ENCODE measurements at places on chromosomes 11 and 22. TPM values are rescaled to one million over a fixed set of nuclear protein-coding genes. Genes with fewer than 3 reads are reported as not detected.

The OR56A1 gene
- not detected for polyA plus RNA-seq

The NUP98 gene
- polyA plus RNA-seq: 42.0 TPM

The SLC29A2 gene
- polyA plus RNA-seq: 2.1 TPM

The PDE3B gene
- polyA plus RNA-seq: 1.7 TPM

The NAALAD2 gene
- 0.14 TPM for polyA plus RNA-seq

DNA sequence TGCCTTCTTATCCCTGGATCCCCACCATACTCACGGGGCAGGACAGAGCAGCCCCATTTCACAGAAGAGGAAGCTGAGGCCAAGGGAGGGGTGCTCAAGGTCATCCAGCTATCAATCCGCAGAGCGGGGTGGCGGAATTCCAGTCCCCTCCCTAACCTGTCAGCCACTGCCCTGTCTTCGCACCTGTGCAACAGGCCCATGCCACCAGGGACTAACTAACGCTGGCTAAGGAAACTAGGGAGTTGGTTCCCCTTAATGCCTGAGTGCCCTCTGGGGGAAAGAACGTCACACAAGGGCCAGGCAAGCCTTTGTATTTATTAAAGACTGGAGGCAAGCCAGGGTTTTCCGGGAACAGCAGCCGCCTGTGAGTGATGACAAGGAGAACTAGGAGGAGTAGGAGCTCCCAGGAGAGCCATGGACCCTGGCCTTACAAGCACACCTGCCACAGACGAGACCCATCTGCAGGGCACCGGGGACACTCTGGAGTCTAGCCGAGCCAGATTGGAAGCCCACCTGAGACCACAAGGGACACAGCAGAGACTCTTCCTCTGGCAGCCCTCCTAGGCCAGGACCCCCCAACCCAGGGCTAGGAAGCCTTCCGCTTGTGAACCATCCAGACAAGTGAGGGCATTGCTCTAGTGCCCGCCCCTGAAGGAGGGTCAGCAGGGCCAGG is 64.4 kb downstream of the MYH9 start:
- no peak overlapping the region for H3K4me3 ChIP-seq
- no peak overlapping the region for H3K27ac ChIP-seq
- peaks cover 78% of the 10 kb centered on the region for H3K36me3 ChIP-seq
- H3K27me3 ChIP-seq: no peaks in the 10 kb centered on the region
- DNase-seq: no peak

DNA sequence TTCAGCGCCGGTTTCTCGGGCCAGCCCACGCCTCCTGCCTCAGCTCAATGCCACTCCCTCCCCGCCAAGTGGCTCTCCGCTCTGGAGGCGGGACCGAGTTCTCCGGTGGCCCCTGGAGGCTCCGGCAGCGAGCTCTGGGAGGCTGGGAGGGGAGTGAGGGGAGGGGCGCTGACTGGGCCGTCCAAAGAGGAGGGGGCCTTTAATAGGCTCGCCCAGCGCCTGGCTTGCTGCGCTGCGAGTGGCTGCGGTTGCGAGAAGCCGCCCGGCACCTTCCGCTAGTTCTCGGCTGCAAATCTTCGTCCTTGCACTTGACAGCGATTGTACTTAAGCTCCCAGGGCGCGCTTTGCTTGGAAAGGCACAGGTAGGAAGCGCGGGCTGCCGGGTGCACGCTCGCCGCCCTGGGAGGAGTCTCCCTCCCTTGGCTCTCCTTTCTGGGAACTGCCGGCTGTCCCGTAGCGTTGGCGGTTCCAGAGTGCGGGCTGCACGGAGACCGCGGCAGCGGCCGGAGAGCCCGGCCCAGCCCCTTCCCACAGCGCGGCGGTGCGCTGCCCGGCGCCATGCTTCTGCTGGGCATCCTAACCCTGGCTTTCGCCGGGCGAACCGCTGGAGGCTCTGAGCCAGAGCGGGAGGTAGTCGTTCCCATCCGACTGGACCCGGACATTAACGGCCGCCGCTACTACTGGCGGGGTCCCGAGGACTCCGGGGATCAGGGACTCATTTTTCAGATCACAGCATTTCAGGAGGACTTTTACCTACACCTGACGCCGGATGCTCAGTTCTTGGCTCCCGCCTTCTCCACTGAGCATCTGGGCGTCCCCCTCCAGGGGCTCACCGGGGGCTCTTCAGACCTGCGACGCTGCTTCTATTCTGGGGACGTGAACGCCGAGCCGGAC is at the start of gene ADAMTS15:
ADAMTS15 (plus strand) TSS at position 230 of the 894 bp plus-strand sequence; CDS start at position 559, 329 bp downstream.
- H3K27ac ChIP-seq: no peak within 1 kb of the TSS
- peaks cover 6% of the 10 kb centered on the region for H3K27me3 ChIP-seq
- H3K4me1 ChIP-seq: no peaks in the 10 kb centered on the region
- no peak within 1 kb of the TSS for H3K4me3 ChIP-seq
- no peak for DNase-seq

GRCh38 chr11:13966486-13966885 is 4.0 kb downstream of the SPON1 start:
- no peaks in the 10 kb centered on the region for H3K36me3 ChIP-seq
- H3K4me3 ChIP-seq: no peak overlapping the region
- DNase-seq: no peak
- no peak overlapping the region for H3K27ac ChIP-seq

GRCh38 chr22:38222797-38223119 is 21.0 kb downstream of the MAFF start:
- H3K4me3 ChIP-seq: no peak overlapping the region
- H3K36me3 ChIP-seq: no peaks in the 10 kb centered on the region
- H3K27ac ChIP-seq: no peak overlapping the region
- H3K27me3 ChIP-seq: no peaks in the 10 kb centered on the region
- DNase-seq: no peak

DNA sequence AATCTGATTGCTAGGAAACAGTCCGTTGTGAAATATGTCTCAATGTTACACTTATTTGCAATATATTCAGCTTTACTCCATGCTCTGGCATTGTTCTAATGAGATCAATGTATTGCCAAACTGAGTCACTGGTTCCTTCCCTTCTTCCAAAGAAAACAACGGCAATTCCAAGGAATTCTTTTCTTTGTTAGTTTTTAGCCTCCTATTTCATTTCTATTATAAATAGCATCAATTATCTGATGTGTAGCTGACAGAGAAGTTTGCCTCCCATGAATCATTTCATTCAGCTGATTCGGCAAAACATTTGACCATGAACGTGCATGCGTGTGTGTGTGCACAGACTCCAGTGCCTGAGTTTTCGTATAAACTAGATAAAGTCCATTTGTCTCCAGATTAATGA is 346.8 kb downstream of the ETS1 start:
- H3K27ac ChIP-seq: no peak overlapping the region
- DNase-seq: no peak
- no peaks in the 10 kb centered on the region for H3K36me3 ChIP-seq
- H3K4me3 ChIP-seq: no peak overlapping the region
- 0 out of 2 replicates have a peak, but pooled peaks cover 2% of the 10 kb centered on the region for H3K27me3 ChIP-seq
- no peaks in the 10 kb centered on the region for H3K4me1 ChIP-seq

- peak overlapping the region; percentile 32 for H3K4me3 ChIP-seq
- H3K36me3 ChIP-seq: peaks cover 7% of the 10 kb centered on the region
- H3K4me1 ChIP-seq: peaks cover 50% of the 10 kb centered on the region
Measured at GRCh38 chr11:35146711-35147110, 7.7 kb downstream of the CD44 start.

DNA sequence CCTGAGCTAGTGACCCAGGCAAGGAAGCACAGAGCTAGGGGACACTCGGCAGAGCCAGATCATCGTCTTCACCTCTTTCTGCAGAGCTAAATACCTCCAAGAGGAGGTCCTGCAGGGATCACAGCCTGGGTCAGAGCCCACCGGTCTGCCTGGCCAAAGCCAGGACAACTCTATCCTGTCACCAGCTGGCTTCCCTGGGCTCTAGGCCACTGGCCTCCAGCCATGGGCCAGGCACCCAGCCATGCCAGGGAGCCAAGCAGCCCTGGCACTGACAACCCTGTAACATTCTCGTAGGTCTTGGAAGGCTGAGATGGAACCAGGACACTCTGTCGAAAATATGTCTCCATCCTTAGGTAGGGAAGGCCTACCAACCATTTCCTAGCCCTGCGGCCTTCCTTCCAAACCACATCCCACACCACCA is 270.1 kb downstream of the BUD13 start:
- DNase-seq: no peak
- no peaks in the 10 kb centered on the region for H3K36me3 ChIP-seq
- H3K4me1 ChIP-seq: no peaks in the 10 kb centered on the region
- no peak overlapping the region for H3K4me3 ChIP-seq

- no peak overlapping the region for H3K27ac ChIP-seq
- no peaks in the 10 kb centered on the region for H3K36me3 ChIP-seq
- no peaks in the 10 kb centered on the region for H3K4me1 ChIP-seq
- no peaks in the 10 kb centered on the region for H3K27me3 ChIP-seq
Measured at GRCh38 chr11:114705280-114706024, 27.1 kb downstream of the NXPE2 start.

GRCh38 chr22:40043081-40043480 is 48.3 kb downstream of the FAM83F start:
- H3K36me3 ChIP-seq: no peaks in the 10 kb centered on the region
- no peak overlapping the region for H3K4me3 ChIP-seq
- DNase-seq: no peak
- H3K27me3 ChIP-seq: no peaks in the 10 kb centered on the region
- H3K27ac ChIP-seq: no peak overlapping the region

GRCh38 chr11:33452836-33453624 is 195.8 kb downstream of the HIPK3 start:
- H3K27ac ChIP-seq: no peak overlapping the region
- no peak for DNase-seq
- H3K36me3 ChIP-seq: no peaks in the 10 kb centered on the region

DNA sequence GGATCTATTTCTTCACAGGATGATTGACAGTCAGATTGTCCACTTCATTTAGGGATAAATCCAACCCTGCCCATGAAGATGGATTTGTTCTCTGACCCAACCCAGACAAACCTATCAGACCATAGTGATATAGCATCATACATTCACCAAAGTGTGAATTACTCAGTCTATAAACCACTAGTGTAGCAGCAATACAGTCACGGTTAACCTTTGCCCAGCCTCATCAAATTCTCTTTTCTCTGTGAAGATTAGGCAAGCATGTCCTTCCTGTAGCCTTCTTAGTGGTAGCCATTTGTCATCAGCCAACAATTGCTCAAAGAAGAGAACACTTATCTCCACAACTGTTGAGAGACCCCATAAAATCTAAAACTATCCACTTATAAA is 14.4 kb upstream of the BIRC2 start:
- H3K4me3 ChIP-seq: no peak overlapping the region
- H3K36me3 ChIP-seq: peaks cover 43% of the 10 kb centered on the region
- H3K27me3 ChIP-seq: no peaks in the 10 kb centered on the region
- H3K4me1 ChIP-seq: no peaks in the 10 kb centered on the region
- no peak for DNase-seq
- no peak overlapping the region for H3K27ac ChIP-seq
